Activated CD4-positive, alpha-beta T cell treated with anti-CD3 and anti-CD28 coated beads, Interleukin-2, amount 50 U/mL, for 1 hour (primary cell): ENCODE measurements at places on chromosomes 12 and 14.

GRCh38 chr14:52874389-52874788, 76.5 kb downstream of the FERMT2 start:
- no peak for DNase-seq

DNA sequence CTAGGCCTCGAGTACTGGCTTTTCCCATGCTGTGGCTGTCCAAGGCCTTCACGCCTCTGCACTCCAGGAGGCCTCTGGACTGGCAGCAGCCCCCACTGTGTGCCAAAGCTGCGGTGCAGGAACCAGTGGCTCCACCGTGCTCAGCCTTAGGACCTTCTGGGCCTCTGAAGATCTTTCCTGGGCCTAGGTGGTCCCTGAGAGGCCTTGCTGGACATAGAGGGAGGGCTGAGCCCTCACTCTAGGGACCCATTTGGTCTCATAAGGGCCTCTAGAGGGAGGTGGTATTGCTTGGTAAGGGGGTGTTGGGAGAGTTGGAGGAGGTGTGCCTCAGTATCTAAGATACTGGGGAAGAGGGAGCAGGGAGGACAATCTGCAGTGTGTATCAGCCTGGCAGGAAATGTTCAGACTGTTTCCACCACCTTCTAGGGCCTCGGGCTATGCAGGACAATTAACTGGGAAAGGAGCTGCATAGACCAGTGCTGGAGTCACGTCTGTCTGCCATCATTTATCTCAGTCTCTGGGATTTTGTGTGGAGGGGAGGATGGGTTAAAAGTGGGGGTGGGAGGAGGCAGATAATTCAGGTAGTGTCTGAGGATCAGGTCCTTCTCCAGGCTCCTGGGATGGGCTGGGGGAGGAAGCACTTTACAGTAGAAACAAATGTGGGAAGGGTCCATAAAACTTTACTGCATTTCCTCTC, 2.9 kb downstream of the HOXC5 start:
- no peak for DNase-seq

DNA sequence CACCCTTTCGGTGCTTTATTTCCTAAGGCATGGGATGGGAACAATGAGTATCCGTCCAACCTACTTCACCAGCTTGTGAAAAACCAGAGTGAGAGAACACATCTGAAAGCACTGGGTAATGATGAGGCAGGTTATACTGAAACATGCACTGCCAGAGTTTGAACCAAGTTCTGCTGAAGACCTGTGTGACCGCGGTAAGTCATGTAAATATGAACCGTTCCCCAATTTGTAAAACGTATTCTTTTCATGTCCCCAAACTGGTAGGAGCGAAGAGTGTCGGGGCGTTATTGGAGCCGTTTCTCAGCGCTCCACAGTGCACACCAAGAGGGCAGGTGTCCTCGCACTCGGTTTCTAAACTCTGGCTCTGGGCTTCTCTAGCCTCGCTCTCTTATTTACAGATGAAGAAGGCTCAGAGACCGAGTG, 788 bp upstream of the NGDN start:
- DNase-seq = no peak

DNA sequence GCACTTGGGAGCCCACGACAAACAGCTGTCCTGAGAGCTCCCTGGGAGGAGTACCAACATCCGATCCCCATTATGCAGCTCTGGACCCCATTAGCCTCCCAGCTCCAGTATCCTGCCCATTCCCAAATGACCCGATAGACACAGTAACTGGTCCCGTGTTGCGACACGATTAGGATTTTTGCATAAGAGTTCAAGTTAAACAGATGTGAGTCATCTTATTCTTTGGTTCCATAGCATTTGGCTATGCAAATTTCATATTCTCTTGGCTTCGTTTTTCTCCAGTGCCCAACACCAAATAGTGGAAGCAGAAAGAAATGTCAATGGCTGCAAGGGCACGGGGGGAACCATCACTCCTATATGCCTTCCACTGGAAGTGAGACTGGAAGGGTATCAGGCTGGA, 43.0 kb upstream of the LRRC10 start:
- DNase-seq = no peak

DNA sequence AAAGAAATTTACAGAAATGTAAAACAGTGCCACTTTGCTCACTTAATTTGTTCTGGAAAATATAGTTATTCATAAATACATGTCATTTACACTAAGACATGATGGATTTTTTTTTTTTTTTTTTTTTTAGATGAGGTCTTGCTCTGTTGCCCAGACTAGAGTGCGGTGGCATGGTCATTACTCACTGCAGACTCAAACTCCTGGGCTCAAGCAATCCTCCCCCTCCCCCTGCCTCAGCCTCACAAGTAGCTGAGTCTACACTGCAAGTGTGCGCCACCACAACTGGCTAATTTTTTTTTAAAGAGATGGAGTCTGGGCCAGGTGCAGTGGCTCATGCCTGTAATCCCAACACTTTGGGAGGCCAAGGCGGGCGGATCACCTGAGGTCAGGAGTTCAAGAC, 101.2 kb downstream of the PPP2R5C start:
- no peak for DNase-seq

DNA sequence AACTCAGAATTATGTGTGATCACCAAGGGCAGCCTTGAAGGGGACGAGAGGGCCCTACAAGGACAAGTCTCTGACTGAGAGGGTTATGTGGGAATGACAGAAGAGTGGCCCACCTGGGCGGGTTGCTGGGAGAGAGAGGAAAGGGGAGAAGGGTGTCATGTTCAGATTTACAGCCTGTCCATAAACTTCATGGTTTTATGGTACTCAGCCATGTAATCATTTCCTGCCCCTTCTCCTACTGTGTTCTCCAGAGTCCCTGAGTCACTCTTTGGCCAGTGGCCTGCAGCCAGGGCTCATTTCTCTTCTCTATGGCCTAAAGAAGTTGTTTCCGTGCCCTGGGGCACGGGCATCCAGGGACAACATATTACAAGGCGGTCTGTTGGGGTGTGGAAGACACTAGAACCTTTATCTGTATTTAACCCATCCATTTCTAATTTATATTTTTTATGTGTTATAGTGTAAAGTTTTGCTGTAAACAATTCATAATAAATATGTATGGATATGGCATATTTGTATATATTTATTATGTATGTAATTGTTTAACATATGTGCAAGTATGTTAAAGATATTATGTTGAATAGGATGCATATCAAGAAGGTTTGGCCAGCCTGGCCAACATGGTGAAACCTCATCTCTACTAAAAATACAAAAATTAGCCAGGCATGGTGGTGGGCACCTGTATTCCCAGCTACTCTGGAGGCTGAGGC, 26.9 kb downstream of the DDX47 start:
- no peak for DNase-seq

DNA sequence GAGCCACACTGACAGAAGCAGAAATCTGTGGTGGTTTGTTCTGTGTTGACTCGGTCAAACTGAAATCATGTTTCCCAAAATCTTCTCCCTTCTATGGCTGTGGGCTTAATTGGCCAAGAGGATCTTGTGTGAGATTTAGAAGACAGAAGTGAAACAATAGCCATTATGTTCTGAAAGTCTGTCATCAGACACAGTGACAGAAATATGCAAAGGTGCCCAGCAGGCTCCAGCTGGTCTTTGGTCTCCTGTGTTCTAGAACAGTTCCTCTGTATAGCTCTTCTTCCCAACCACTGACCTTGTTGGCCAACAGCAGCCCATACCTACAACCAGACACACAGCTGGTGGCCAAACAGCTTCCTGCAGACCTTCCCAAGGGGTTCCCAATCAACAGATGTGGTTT, 25.0 kb upstream of the COCH start:
- no peak for DNase-seq

- no peak for DNase-seq
These were observed 368.0 kb upstream of the PDE3A start for GRCh38 chr12:20000229-20000849.
